ENCODE measurements at places on chromosomes 3 and 15.

- DNase-seq, result no peak
Observed at GRCh38 chr15:99427210-99427609, 138.6 kb upstream of the MEF2A start.

GRCh38 chr15:65870889-65871533 is 1.7 kb downstream of the RAB11A start:
- peak; percentile 14 for DNase-seq

- no peak for DNase-seq
Observed at GRCh38 chr15:40340740-40341400, at the start of gene CCDC9B. TSS of gene CCDC9B (minus strand) at chr15:40340939. CDS start at chr15:40340819, 120 bp downstream.

GRCh38 chr3:72281551-72281950 is 496.6 kb upstream of the PROK2 start:
- DNase-seq, result no peak

- no peak for DNase-seq
Observed at GRCh38 chr3:88936831-88937230, 170.6 kb upstream of the EPHA3 start.

DNA sequence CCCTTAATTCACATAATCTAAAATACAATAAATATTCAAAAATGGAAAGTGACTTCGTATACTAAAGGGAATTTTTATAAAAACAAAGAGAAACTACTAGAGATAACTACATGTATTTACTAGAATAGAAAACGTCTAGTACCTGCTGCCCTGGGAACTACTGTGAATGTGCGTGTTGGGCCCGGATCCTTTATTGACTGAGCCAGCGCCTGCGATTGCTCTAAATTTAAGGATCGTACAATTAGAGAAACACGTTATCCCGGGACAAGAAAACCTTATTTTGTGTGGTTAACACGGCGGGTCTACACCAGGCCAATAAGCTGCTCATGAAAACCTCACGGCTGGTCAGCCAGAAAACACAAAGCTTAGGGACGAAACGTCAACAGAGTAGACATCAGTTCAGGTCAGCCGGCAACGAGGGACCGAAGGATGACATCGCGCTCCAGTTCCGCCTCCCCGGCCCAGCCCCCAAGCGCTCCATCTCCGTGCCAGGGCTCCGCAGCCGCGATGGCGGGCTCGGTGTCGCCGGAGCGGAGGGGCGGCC is 555 bp downstream of the TM2D3 start:
- no peak for DNase-seq

- no peak for DNase-seq
Observed at GRCh38 chr3:189324538-189325138, 152.9 kb downstream of the TPRG1 start.

DNA sequence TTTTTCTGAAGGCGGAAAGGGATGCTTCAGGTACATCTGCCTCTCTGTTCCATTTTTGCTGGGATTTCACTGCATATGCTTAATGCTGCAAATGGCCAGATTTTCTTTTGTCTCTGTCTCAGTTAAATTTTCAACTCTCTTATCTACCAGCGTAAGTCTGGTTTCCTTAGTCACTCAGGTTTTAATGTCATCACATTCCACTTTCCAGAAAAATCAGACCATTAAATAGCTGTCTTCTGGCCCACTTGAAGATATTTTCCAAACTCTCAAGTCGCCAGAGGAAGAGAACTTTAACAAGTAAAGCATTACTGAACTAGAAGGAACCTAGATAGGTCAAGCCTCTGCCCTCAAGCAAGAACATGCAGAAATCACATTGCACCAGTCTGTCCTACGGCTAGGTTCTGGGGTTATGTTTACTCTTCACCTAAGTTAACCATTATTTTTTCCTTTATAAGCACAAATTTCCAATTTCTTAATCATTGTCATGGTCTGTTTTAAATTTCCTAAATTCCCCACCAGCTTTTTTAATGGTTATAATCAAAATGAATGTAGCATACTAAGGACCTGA is 26.5 kb downstream of the AVEN start:
- no peak for DNase-seq

DNA sequence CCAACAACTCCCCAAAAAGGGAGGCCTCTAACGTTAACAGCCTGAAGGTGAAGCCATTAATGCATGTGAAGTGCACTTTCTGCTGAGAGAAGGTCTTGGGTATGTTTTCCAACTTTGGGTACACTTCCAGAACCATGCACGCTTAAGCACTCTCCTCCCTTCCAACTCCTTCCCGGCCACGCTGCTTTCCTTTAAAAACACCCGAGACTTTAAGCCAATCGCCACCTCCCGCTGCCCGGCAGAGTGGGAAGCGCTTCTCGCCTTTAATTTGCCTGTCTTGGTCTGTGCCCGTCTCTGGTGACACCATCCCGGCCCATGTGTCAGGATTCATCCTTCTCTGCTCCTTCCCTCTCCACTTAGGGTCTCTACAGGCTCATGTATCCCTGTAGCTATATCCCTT is 35.3 kb downstream of the ITGB5 start:
- no peak for DNase-seq

DNA sequence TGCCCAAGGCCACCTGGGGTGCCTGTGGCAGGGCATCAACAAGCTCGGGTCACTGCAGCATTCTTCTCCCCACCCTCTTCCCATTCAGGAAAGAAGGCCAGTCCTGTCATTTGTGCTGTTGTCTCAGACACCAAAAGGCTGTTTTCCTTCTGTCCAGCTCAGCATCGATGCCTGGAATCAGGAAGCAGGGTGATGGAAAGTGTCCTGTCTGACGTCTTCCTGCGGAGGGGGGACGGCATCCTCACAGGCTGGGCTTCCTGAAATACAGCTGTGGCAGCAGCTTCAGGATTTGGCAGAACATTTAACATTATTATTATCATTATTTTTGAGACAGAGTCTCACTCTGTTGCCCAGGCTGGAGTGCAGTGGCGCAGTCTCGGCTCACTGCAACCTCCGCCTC is 33.0 kb upstream of the ANKDD1A start:
- no peak for DNase-seq

DNA sequence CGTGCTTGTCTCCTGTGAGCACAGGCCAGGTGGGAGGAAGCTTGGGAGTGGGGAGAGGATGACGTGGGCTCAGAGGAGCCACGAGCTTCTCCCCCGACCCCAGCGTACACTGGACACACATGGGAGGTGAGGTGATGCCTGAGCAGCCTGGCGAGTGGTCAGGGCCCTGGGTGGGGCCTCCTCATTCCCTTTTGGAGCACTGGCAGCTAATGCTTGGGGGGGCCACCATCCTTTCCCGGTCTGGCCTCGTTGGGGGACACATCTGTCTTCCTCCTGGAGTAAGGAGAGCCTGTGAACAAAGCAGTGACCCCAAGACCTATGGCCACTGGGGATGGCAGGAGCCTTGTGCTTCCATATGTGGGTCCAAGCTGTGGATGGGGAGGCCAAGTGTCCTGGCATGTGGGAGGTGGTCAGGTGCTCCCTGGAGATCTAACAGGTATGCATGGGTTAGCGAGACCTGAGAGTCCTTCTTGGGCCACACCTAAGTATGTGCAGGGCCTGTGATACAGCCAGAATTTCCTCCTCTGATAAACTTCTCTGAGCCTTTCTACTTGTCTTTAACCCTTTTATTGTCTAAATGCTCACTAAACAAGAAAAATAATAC is 9.5 kb downstream of the KLF13 start:
- no peak for DNase-seq

GRCh38 chr15:95267481-95267880 is 1036.1 kb downstream of the MCTP2 start:
- DNase-seq, result no peak

DNA sequence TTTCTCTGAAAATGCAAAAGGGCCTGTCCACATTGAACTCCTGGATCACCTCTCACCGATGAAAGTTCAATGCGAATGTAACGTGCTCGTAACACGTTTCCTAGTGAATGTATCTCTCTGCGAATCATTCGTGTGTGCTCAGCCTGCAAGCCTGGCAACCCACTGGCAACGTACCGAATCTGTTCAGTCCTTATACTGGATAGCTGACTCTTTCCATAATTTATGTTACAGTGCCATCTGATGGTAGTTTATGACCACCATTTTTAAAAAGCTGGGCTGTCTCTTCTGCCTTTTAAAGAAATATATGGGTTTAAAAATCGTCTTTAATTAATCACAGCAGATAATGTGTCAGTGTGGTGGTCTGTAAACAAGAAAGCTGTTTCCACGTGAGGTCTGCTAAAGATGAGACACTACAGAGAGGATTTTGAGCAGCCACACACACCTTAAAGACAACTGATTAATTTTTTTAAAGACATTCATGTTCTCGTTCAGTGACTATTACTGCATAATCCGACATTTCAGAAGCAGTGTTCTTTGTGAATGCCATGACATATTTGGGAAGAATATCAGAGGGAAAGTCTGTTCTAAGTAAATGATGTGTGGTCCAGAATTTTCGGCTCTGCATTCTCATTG is 69.4 kb upstream of the FOXP1 start:
- peak; percentile 11 for DNase-seq

GRCh38 chr3:155420881-155421486 is 127.5 kb upstream of the STRIT1 start:
- peak; percentile 45 for DNase-seq

DNA sequence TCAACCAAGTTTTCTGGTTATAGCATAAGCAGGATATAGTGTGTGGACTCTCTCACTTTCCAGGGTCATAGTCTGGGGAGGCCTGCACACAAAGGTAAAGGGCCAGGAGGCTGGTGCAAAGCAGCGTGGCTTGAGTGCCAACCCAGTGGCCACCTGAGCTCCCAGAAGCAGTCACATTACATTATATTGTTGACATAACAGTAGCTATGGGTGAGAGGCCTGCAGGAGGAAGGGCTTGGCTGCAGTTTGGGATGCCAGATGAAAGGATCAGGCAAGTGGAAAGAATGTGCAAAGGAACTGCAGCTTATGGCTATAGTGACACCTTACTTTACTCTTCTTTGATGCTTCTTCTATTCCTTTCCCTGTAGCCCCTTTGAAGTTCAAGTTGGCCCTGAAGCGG is 96.5 kb downstream of the FLNB start:
- no peak for DNase-seq

- no peak for DNase-seq
Observed at GRCh38 chr15:61339516-61339915, 110.4 kb upstream of the RORA start.

DNA sequence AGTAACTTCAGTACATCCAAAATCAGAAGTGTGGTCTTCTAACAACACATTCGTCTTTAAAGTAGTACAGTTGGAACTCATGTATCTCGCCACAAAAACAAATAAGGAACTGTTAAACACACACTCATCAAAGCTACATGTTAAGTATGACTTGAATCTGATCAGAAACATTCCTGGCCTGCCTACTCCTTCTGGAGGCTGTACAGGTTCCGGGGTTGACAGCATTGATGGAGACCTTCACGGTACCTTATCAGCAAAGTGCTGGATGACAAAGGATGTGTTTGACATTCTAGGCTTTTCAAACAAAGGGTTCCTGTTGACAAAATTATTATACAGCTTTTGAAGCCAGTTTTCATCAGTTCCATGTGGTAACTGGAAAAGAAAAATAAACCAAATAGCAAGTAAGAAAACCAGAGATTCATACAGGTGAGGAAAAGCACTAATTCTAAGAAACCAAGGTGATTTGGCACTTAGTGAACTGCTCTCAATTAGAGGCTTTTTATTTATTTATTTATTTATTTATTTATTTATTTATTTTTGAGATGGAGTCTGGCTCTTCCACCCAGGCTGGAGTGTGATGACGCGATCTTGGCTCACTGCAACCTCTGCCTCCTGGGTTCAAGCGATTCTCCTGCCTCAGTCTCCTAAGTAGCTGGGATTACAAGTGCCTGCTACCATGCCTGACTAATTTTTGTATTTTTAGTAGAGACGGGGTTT is 44.3 kb downstream of the MYO5C start:
- DNase-seq, result no peak

GRCh38 chr3:134903837-134904236 is 108.8 kb downstream of the EPHB1 start:
- DNase-seq, result no peak

DNA sequence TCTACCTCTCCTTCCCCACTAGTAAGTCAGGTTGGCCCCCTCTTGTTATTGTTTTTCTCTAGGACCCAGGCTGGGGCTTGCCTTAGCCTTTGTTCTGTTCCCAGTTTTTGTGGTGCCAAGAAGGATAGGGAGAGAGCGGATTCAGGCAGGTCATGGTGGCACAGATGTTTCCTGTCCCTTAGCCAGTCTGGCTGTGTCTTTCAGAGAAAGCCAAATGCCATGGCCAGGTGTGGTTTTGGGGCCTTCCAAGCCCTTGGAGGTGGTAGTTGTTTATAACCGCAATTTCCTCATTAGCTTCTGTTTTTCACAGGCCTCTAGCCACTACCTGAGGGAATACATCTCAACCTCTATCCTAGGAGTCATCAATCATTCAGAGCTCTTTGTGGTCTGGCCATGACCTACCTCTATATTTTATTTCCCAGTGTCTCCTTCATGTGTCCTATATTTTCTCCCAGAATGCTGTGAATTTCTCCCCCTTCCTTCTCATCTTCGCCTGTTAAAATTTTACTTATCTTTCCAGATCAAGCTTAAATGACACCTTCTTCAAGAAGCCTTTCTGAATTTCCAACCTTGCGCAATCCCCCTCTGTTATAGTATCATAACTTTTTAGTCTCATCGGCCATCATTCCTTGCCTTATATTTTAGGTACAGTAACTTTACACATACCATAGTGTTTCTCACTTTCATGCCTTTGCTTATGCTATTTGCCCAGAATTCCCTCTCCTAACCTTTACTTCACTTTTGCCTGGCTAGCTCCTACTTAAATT is 38.2 kb downstream of the TIMP4 start:
- no peak for DNase-seq

GRCh38 chr15:83652626-83653204 is 1.2 kb upstream of the ADAMTSL3 start:
- DNase-seq, result peak; percentile 2

- no peak for DNase-seq
Observed at GRCh38 chr15:69092159-69092558, 68.3 kb upstream of the GLCE start.

- DNase-seq, result no peak
Observed at GRCh38 chr3:5011555-5012256, 32.5 kb downstream of the BHLHE40 start.

- DNase-seq, result no peak
Observed at GRCh38 chr3:190340071-190340470, 17.8 kb upstream of the CLDN1 start.

GRCh38 chr15:58471348-58471747 is 39.6 kb downstream of the LIPC start:
- no peak for DNase-seq

GRCh38 chr15:96728591-96728990 is 398.1 kb downstream of the NR2F2 start:
- no peak for DNase-seq

DNA sequence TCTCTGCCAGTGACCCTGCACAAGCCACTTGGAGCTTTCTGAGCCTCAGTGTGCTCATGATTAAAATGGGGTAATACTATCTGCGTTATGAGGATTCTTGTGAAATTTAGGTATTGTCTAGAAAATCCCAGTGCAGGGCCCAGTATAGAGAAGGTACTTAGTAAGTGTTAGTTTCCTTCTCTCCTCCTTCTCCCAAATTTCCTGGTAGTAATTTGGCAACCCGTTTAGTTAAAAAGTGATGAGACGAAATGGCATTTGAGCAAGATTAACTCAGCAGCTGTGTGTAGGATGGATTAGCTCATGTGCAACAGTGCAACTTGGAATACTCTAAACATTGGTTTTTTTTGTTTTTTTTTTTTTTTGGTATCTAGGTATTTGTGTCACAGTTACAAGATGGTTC is 84.6 kb downstream of the SLCO3A1 start:
- no peak for DNase-seq

GRCh38 chr3:114666623-114667022 is 372.8 kb downstream of the TIGIT start:
- no peak for DNase-seq

GRCh38 chr3:185979721-185980121 is 41.9 kb upstream of the TRA2B start:
- no peak for DNase-seq
